Activated T-cell treated with anti-CD3 and anti-CD28 coated beads for 1 hour (primary cell): ENCODE measurements at places on chromosomes 6 and 20.

DNA sequence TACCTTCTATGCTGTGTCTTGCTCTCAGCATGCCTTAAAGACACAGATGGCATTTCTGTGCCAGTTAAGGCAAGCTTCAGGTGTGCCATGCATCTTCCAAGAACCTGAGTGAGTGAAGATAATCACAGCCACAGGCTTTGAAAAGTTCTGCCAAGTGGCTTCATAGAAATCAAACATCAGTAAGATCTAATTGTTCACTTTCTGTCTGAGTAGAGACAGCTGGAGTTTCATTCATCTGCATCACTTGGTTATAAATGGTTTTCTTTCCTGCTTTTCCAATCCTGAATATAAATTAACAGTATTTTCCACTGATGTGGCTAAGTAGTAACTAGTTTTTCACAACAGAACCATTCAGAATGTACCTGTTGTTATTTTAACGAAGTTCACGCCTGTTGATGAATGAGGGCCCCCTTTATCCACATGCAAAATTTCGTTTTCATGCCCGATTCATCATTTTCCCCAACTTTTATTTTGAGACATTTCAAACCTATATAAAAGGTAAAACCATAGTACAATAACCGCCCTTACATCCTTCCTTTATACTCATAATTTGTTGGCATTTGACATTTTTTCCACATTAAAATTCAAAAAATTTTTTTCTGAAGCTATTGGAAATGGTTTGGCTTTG, 38.6 kb upstream of the KCNG1 start:
- no peak for DNase-seq

DNA sequence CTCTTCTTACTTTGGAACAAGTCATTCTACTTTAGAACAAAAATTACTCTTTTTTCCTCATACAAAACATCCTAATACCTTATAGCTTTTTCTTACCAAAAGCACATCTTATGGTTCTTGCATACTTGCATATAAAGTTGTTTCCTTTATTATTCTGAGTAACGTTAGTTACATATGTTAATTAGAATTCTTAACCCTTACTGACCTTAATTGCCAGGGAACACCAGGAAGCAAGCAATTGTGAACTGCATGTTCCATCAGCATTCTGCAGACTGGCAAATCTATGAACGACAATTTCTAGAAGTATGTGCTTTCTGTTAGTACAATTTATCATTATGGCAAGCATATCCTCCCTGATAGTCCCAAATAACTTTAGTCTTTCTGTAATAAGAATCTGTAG, 831.0 kb downstream of the C6orf118 start:
- DNase-seq = no peak

DNA sequence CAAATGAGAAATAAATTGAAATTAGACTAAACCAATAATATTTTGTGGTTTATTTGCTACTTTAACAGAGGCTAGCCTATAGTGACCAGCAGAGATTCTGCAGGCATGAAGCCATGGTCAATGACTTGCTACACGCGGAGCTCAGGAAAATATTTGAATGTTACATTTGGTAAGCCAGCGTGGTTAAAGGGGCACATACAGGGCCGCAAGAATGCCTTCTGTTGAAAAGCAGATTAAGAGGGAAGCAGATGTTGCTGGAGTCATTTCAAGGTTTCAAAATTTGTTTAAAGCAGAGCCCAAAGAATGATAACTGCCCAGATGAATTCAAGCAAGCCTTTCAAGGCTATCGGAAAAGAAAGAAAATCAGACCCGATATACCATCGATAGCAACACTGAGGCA, 294.3 kb upstream of the MAN1A1 start:
- no peak for DNase-seq

DNA sequence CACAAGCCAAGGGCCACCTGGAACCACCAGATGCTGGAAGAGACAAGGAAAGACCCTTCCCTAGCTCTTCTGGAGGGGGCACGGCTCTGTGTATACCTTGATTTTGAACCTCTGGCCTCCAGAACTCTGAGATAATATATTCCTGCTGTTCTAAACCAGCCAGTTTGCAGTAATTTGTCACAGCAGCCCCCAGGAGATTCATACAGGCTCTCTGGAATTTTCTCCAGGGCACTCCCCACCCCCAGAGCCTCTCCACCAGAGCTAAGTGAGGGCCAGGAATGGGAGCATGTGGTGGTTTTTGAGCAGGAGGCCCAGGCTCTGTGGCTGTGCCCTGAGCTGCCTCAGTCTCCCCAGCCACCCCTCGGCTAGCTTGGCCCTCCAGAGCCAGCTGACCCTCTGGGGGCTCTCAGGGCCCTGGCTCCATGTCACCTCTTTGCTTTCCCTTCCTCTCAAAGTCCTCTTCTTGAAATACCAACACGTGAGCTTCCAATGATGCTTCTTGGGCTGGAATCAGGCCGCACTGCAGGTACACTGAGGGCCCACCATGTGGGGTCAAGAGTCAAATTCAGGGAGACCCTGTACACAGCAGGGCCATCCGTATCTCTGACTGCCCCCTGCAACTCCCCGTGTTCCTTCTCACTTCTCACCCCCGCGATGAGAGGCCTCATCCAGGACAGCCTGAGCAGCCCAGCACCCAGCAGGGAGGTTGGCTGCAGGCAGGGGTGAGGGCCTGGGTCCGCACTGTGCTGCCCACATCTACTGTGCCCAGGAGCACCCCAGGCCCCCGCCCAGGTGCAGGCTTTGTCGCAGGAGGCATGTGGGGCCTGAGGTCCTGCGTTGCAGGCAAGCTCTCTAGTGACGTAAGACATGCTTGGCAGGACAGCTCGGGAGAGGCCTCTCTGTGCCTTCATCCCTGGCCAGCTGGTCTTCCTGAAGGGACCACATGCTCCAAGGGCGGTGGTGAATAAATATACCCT, 155.5 kb downstream of the ANKRD60 start:
- no peak for DNase-seq

- DNase-seq = no peak
Observed at GRCh38 chr6:40877362-40877761, 161.7 kb downstream of the UNC5CL start.

- DNase-seq = no peak
Observed at GRCh38 chr6:133396984-133397348, 155.8 kb downstream of the EYA4 start.

DNA sequence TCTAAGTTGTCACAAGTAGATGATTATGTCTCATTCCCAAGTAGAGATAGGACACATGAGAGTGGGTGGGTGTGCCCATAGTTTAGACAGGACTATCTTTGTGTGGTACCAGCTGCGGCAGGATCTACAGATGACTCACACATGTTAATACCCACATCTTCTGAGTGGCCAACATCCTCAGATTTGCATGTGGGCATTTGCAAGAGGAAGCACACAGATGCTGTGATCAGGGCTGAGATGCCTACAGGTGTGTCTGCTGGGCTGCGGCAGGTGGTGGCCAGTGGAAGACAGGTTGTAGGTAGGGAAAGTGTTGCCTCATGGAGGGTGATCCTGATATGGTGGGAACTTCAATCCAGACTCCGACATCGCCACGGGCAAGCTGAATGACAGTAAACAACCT, 50.8 kb downstream of the UTRN start:
- DNase-seq = no peak
